Progenitor cell of endocrine pancreas (in vitro differentiated cells): ENCODE measurements at places on chromosomes 11 and 22. TPM values are rescaled to one million over a fixed set of nuclear protein-coding genes. Genes with fewer than 3 reads are reported as not detected.

Gene PLAAT5
- 27.1 and 32.6 TPM in 2 replicates for total RNA-seq

Gene OR51E2
- total RNA-seq = not detected in 2 replicates

Gene KRTAP5-7
- total RNA-seq = 0.29 and 0.41 TPM in 2 replicates

Gene MMP13
- total RNA-seq = not detected in 2 replicates

Gene GNG3
- total RNA-seq = 1.8 and 2.0 TPM in 2 replicates

Gene YPEL1
- total RNA-seq = 24.9 and 30.5 TPM in 2 replicates

Gene CCND1
- 409 and 437 TPM in 2 replicates for total RNA-seq

Gene LPXN
- total RNA-seq = 6.5 and 6.6 TPM in 2 replicates

Gene SPECC1L
- 87.7 and 96.9 TPM in 2 replicates for total RNA-seq

Gene FXYD6
- total RNA-seq = 26.1 and 28.5 TPM in 2 replicates
